ENCODE measurements at places on chromosomes 16 and 17.

- no peak for DNase-seq
Measured at GRCh38 chr17:57381498-57381897, 125.2 kb downstream of the MSI2 start.

GRCh38 chr17:2011411-2012371 lies 13.4 kb downstream of the RTN4RL1 start:
- DNase-seq = no peak

DNA sequence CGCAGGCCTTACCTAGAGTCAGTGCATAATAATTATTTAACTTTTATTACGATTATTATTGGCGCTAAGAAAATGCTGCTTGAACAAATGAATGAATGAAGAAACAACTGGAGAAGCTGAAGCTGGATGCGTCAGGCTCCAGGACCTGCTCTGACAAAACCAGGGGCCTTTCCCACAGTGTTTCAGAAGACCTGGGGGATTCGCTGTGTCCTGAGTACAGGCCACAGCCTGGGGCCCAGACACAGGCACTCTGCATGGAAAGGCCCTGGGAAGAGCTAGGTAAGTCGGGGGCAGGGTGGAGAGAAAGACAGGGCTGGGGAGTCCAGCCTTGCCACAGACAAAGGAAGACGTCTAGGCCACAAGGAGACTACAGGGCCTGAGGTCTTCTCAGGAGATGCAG lies 226.1 kb downstream of the ZNF423 start:
- no peak for DNase-seq

DNA sequence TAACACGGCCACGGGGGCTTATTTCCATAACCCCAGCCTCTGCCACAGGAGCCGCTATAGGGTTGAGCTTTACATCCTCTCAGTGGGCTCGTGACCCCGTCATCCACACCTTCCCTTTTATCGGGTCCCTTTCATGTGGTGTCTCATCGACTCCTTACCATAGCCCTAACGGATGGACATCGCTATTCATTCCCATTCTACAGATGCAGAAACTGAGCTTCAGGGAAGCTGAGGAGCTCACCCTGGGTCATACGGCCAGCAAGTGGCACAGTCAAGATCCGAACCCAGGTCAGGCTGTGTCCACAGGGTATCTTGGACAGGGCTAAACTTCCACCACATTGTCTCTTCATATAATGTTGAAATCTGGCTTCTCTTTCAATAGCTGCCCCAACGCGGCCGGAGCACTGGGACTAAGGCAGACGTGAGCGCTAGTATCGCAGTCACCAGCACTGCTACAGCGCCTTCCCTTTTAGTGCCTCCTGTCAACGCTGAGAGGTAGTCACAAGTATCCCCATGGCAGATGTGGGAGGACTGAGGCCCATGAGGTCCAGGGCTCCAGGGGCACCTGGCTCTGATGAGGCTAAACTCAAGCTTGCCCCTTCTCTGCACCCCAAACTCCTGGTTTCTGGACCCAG lies 50.8 kb downstream of the SOCS1 start:
- no peak for DNase-seq

DNA sequence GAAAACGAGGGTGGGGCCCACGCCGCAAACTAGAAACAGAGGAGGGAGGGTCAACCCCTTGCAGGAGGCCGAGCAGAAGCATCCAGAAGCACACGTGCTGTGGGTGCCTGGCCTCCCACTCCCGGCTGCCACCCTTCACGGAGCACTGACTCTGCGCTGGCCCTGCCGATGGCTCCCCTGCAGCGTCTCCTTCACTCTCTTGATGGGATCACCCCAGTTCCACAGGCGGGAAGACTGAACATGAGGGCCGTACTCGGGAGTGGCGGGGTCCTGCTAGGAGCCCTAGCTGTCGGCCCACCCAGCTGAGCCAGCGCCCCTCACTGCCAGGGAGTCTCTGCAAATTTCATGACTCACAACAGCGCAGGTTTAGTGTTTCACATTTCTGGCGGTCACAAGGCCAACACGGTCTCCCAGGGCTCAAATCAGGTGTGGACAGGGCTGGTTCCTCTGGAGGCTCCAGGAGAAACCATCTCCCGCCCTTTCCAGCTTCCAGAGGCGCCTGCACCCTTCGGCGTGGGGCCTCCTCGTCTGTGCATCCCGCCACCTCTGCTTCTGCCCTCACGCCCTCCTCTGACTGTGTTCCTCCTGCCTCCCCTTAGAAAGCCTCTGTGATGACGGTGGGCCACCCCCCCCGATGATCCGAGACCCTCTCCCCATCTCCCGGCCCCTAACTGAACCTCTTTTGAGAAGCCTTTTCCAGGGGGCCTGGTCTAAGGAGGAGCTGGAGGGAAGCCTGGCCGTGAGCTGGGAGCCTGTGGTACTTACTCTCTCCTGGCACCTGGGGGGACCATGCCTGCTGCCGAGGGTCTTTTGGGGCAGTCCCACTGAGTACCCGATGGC lies 2.0 kb downstream of the PTX4 start:
- DNase-seq = no peak

- peak; percentile 83 for DNase-seq
Measured at GRCh38 chr17:44774271-44775135, 15.7 kb downstream of the ADAM11 start.

- no peak for DNase-seq
Measured at GRCh38 chr17:79098282-79098867, 23.8 kb downstream of the ENGASE start.

DNA sequence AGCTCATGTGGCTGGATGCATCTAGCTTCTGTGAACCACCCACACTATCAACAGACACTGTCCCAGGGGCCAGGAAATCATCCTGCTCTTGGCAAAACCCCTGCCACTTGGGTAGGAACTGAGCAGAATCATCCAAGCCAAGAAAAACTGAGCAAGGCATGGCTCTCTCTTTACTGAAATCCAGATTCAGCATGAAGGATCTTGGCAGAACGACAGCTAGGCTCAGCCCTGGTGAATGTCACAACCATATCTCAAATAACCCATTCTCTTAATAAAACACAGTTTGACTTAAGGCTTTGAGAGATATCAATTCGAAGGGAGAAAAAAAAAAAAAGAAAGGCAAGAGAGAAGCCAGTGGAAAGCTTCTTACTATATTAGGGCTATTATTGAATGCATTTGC lies 72.2 kb downstream of the MAF start:
- no peak for DNase-seq

DNA sequence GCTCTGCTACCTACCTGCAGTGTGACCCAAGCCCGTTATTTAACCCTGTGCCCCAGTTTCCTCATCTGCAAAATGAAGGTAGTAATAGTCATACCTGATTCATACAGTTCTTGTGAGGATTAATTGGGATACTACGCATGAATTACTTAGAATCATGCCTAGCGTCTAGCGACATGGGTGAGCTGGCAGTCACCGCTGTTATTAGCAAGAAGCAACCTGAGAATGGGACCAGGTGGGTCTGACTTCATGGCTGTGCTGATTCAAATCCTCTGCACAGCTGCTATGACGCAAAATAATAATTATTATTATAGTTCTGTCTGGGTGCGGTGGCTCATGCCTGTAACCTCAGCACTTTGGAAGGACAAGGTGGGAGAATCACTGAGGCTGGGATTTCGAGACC lies 7.9 kb downstream of the SOCS1 start:
- DNase-seq = no peak

DNA sequence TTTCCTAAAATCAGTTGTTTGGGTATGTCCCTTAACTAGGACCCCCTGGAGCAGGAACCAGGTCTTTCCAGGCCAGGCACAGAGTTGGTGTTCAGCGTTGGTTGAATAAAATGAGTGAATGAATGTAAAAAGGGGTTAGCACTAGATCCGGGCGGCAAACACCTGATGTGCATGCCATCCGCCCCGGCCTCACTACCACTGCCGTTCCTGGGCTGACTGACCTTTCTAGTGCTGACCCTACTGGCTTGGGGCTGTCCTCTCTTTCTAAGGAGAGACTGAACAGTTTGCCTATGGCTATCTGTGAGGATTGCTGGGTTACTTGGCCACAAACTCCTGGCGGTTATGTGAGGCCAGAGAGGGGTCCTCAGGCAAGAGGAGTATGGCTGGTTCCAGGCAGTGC lies 10.1 kb upstream of the PHF12 start:
- no peak for DNase-seq

DNA sequence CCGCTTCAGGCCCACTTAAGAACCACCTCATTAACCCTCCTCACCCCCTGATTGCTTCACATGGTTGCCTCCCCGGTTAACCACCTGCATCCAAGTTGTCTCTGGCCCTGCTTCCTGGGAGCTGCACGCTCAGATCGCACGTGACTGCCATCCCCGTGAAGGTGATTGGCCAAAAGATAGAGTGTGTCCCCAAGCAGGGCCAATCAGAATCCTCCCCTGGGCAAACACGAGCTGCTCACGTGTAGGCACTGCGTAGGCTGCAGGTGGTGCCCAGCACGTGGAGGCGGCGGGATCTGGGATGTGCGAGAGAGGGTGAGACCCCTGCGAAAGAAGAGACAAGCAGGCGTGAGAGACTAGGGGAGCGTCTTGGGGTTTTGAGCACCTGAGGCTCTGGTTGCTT lies 111.8 kb upstream of the CRHR1 start:
- DNase-seq = no peak

GRCh38 chr17:10857976-10858375 lies 20.1 kb upstream of the PIRT start:
- DNase-seq = no peak

All from stimulated activated CD4-positive, alpha-beta T cell treated with anti-CD3 and anti-CD28 coated beads, Interleukin-1b, Interleukin-23, amount 100 ng/mL, for 24 hours (primary cell).